ENCODE measurements at places on chromosomes 5 and 9. TPM values are rescaled to one million over a fixed set of nuclear protein-coding genes. Genes with fewer than 3 reads are reported as not detected.

GRCh38 chr5:74502479-74502950, 138.0 kb downstream of the ENC1 start:
- DNase-seq, result no peak

DNA sequence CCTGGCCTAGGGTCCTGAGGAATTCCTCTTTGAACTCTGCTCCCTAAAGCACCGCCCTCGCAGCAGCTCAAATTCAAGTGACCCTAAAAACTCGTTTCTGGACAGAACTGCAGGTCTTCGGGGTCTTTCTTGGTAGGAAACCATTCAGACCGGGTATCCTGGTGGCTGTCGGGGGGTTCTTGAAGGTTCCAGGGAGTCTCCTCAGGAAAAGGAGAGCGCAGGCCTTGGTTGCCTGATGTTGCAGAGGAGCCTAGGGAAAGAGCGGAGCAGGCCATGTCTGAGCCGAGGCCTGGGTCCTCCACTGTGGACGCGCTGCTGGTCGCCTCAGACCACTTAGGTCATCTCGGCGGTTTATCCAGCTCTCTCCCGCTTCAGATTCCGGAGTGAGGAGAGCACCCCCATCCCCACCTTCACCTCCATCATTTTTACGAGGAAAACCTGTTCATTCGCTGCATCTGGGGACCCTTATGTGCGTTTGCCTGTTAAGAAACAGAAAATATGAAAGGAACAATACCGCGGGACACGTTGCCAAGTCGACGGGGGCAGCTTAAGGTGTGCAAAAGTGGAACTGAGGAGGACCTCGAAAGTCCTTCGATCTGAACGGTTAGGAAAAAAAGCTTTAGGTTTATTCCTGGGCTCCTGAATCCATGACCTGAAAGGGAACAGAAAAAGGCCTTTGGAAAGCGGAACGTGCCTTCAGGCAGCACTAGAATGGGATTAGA, 299.4 kb downstream of the PARP8 start:
- no peak for DNase-seq

DNA sequence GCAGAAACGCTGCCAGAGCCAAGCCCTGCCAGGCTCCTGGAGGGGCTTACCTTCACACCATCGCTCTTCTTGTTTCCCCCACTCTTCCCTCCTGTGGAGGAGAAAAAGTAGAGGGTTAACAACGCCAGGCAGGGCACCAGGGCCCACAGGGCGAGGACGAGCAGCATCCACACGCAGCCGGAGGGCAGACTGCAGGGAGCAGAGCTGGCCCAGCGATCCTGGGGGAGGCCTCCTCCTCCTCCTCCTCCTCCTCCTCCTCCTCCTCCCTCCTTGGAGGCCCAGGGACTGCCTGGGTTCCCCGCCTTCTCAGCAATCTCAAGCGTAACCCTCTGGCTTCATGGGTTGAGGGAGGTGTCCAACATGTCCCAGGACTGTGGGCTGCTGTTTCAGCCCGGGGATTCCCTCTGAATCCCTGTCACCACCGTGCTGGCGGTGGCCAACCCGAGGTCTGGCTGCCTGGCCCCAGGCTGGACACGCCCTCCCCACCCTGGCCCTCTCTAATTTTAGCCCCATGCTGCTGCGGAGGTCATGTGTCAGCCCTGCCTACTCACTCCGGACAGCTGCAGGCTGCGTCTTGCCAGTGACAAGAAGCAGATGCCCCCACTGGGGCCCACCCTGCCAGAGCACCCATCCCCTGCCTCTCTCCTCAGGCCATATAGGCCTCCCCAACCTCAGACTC, 44.3 kb downstream of the CAMK2A start:
- DNase-seq, result no peak

- no peak for DNase-seq
Measured at GRCh38 chr9:93588641-93589609, 12.5 kb downstream of the PHF2 start.

GRCh38 chr5:102799017-102799416, 43.9 kb downstream of the PAM start:
- DNase-seq, result no peak

GRCh38 chr5:103901885-103902284, 339.3 kb upstream of the NUDT12 start:
- no peak for DNase-seq

GRCh38 chr9:131500939-131501541, 1.7 kb upstream of the POMT1 start:
- peak; percentile 77 for DNase-seq

GRCh38 chr9:18296702-18297055, 177.3 kb upstream of the ADAMTSL1 start:
- no peak for DNase-seq

GRCh38 chr5:10220248-10220647, 29.4 kb downstream of the ATPSCKMT start:
- no peak for DNase-seq

DNA sequence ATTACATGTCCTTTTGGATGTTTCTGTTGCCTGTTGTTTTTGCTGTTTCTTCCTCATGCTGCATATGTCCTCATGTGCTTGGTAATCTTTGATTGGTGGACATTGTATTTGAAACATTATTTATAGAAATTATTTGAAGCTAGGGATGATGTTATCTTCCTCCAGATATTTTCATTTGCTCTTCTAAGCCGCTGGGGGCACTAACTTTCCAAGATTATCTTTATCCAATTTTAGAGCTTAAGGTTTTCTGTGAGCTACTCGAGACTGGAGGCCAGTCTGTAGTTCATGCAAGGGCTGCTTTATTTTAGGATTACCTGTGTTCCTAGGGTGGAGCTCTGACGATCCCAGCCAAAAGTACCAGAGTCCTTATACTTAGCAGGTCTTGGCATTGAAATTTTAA, 40.9 kb downstream of the STX17 start:
- no peak for DNase-seq

GRCh38 chr5:36272136-36272690, 29.5 kb downstream of the RANBP3L start:
- DNase-seq, result no peak

GRCh38 chr9:111940697-111941096, 44.1 kb downstream of the UGCG start:
- DNase-seq, result no peak

GRCh38 chr5:170144286-170145023, 38.8 kb downstream of the FOXI1 start:
- DNase-seq, result no peak

DNA sequence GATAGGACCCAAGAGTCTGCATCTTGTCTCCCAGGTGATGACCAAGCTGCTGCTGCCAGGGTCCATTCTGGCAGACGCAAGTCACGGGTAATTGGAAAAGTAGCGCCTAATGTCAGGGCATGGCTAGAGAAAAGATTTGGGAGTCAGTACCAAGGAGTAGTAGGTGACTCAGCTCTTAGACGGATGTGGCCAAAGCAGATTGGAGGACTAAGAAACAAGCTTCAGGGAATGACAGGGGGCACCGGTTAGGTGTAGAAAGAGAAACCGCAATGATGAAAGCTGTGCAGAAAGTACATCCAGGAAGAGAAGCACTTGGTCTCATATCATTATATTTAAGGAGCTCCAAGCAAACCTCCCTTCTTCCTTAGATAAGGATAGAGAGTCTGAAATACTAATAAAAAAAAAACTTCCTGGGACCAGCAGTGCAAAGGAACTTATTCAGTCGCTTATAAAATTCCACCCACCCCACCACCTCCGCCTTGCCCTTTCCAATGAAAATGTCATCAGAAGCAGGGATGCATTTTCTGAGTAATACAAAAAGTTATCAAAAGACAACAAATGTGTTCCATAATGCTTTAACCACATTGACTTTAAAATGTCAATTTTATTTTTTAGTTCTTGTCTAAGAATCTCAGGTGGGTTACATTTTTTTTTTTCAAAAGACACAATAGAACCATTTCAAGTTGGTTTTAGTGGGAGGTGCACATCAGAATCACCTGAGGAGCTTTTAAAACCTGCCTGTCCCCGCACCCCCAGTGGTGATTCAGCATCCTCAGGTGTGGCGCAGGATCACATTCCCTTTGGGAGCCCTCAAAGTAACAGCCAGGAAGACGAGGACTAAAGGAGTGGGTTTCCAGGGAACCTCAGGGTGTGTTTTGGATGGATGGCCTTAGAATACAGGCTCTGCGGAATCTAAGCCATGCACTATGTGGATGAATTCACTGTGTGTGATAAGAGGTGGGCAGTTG, 31.2 kb downstream of the PTPN3 start:
- no peak for DNase-seq

DNA sequence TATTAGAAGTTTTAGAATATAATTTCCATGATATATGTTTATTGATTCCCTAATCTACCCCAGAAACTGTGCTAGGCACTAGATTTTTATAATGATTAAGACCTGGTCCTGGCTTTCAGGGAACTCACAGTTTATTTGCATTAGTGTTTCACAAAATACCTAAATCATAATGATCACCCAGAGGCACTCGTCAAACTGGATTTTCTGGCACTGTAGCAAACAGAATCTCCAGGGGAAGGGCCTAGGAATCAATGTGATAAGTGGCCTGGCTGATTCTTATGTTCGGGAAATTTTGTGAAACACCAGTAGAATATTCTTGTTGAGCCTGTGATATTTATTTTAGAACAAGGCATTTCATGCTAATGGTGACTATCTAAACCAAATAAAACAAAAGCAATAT, 37.4 kb upstream of the SRP19 start:
- no peak for DNase-seq

DNA sequence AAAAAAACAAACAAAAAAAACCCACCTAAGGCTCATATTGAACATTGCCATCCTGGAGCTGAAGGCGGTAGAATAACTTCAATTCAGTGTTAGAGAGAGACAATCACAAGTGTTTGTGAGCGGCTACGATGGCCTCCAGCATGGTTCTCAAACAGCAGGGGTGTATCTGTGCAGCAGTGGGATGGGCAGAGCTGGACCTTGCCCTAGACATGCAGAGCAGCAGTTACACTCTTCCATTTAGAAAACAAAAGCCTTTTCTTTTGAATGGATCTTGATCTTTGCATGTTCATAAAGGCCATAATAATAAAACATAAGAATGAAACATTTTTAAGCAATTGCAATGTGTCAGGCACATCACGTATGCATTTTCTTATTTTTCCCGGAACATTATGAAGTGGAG, 50.3 kb downstream of the ARHGAP26 start:
- DNase-seq, result no peak

HRH2 gene
- total RNA-seq, result 1.1 TPM

CCNI2 gene
- 1.6 TPM for total RNA-seq

HARS1 gene
- total RNA-seq, result 80.6 TPM

PCDHA10 gene
- 0.33 TPM for total RNA-seq

TEX53 gene
- total RNA-seq, result not detected

RETREG1 gene
- 17.0 TPM for total RNA-seq

NANS gene
- 56.8 TPM for total RNA-seq

All from kidney epithelial cell (primary cell).